ENCODE measurements at places on chromosomes 1 and 21.

- no peak for DNase-seq
Measured at GRCh38 chr1:230682882-230683610, 30.9 kb downstream of the AGT start.

GRCh38 chr1:182816863-182817262, 22.3 kb upstream of the DHX9 start:
- DNase-seq = no peak

DNA sequence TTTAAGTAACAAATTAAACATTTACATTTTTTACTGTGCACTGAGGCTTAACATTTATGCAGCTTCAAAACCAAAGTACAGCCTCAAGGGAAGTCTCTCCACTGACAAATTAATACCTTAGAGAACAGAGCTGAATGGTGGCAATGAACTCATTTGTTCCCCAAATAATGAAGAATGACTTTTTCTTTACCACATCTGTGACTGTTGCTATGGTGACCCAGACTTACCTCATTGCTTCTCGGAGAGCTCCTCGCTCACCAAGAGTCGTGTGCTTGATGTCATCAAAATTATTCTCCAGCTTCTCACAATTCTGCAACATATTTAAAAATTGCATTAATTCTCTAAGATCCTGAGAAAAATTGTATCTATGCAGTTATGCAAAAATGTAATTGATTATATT, 92.9 kb downstream of the DPYD start:
- DNase-seq = peak; percentile 40

DNA sequence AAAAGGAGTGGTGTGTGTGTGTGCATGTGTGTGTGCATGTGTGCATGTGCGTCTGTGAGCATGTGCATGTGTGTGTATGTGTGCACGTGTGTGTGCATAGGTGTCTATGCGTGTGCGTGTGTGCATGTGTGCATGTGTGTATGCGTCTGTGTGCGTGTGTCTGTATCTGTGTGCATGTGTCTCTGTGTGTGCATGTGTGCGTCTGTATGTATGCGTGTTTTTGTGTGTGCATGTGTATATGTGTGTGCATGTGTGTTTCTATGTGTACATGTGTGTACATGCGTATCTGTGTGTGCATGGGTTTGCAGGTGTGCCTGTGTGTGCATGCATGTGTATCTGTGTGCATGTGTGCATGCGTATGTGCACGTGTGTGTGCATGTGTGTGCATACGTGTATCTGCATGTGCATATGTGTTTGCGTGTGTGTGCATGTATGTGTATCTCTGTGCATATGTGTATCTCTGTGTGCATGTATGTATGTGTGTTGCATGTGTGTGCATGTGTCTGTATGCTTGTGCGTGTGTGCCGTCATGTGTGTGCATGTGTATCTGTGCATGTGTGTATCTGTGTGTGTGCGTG, 77.9 kb downstream of the TCP10L start:
- DNase-seq = no peak

DNA sequence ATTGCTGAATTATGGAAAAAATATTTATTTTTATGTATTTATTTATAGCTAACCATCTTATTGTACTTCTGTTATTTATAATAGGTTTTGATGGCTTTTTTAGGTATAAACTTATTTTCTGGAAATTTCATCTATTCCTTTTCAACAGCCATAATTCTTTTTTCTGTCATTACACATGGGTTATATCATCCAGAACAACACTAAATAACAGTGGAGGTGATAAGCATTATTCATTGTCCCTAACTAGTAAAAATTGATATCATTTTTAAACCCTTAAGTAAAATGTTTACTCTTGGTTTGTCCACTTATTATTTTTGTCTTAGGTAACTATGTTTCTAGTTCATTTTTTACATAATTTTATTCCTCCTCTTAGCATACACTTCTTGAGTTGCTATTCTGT, 309.1 kb downstream of the USH2A start:
- no peak for DNase-seq

GRCh38 chr1:18217398-18218043, 109.9 kb downstream of the IGSF21 start:
- DNase-seq = peak; percentile 25

GRCh38 chr1:186511761-186512637, 51.1 kb upstream of the PDC start:
- peak; percentile 57 for DNase-seq

- no peak for DNase-seq
Measured at GRCh38 chr21:14989359-14989758, 75.4 kb downstream of the NRIP1 start.

DNA sequence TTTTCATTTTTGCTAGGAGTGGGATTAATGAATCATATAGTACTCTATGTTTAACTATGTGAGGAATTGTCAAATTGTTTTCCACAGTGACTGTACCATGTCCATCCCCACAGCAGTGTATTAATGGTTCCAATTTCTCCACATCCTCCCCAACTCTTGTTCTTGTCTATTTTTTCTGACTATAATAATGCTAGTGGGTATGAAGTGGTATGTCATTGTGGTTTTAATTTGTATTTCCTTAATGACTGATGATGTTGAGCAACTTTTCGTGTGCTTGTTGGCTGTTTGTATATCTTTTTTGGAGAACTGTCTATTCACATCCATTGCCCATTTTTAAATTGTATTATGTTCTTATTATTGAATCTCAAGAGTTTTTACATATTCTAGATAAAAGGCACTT, 10.0 kb upstream of the KPRP start:
- DNase-seq = peak; percentile 25

DNA sequence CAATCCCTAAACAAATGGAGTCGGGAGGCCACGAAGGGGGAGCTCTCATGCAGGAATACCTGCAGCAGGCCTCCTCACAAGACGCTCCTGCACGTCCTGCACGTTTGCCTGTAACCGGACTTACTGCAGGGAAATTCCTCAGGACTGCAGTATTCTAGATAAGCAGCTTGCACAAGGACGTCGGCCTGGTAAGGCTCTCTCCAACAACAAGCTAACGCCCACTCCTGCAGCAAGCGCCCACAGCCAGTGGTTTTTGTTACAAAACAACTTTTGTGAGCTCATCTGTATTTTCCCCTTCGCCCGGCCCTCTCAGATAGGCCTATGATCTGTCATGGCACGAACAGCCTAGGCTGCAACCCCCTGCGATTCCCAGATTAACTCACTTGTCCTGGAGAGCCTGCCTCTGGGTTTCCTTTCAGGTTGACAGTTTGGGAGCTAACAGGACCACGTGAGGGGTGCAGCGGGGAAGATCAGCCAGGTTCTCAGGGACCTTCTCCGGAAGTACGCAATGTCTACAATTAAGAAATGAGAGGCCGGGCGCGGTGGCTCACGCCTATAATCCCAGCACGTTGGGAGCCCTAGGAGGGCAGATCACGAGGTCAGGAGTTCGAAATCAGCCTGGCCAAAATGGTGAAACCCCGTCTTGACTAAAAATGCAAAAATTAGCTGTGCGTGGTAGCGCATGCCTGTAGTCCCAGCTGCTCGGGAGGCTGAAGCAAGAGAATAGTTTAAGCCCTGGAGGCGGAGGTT, 921 bp upstream of the MIB2 start:
- peak; percentile 78 for DNase-seq

GRCh38 chr1:110798691-110799256, 74.2 kb upstream of the CD53 start:
- no peak for DNase-seq

- peak; percentile 81 for DNase-seq
Measured at GRCh38 chr1:211829343-211830054, 1.1 kb downstream of the LPGAT1 start.

DNA sequence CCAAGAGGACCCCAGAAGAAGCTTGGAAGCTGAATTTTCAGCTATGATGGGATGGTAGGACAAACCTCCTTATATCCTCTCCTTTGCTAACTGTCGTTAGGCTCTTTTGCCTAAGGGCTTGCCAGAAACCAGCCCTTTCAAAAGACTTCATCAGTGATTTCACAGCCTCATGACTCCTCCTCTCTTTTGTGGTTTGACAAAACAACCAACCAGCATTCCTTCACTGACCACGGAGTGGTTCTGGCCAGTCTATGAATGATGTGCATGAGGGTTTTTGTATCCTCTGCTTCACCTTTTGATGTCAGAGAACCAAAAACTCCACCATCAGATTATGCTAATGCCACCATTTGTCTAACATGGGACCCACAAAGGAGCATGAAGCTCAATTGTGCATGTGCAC, 116.9 kb upstream of the COA6 start:
- DNase-seq = no peak

- DNase-seq = no peak
Measured at GRCh38 chr1:226966683-226967082, 26.6 kb downstream of the COQ8A start.

DNA sequence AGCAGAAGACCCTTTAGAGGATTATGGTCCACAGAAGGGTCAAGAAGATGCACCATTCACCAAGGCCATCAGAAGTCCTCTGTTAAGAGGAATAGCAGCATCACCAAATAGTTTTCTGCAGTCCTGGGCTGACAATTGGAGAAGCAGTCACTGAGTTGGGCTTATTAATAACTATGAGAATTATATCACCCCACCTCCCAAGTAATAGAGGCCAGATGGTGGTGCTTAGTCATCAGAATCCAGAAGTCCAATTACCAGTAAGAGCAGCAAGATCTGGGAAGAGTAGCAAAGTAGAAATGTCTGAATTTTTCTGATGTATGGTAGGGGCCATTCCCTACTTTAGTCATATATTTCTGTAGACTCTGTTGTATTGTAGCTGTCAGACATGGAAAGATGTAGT, 6.1 kb upstream of the PSMA5 start:
- no peak for DNase-seq

DNA sequence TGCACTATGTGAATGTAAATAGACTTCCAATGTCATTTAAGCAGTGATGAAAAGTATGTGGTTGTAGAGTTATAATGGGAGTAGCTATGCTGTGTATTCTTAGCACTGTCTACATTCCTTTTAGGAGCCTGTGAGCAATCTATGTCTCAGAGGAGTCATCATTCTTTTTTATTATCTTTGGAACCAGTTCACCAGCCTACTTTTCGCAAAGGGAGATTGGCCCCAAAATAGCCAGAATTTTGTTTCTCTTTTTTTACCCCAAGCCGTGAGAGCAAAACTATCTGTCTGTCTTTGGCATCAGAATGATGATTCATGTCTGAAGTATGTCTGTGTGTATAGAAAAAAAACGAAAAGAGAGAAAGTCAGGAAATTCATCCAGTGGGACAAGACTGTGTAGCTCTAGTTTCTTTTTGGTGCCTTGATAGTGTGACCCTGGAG, 44.2 kb downstream of the OSBPL9 start:
- no peak for DNase-seq

DNA sequence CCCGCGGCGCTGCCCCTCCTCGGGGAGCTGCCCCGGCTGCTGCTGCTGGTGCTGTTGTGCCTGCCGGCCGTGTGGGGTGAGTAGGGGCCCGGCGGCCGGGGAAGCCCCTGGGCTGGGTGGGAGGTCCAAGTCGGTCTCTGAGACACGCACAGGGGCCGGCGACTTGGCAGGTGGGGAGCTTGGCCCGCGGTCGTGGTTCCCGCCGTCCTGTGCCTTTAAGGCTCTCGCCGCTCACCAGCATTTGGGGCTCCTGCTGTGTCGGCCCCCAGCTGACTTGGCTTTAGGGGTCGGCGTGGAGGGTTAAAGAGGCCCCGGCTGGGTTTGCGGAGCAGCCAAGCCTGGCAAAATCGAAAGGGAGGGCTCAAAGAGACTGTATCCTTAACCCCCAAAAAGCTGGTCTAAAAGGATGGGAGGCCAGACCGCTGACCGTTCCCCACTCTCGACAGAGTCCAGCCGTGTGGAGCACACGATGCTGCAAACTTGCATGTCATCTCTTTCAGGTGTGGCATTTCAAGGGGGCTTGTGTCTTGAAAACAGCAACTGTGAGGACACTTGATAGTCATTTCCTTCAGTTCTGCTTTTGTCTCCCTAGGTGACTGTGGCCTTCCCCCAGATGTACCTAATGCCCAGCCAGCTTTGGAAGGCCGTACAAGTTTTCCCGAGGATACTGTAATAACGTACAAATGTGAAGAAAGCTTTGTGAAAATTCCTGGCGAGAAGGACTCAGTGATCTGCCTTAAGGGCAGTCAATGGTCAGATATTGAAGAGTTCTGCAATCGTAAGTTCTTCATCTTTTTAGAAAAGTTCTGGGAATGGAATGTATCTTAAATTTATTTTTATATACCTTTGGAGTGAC, 540 bp downstream of the CD55 start:
- peak; percentile 50 for DNase-seq

DNA sequence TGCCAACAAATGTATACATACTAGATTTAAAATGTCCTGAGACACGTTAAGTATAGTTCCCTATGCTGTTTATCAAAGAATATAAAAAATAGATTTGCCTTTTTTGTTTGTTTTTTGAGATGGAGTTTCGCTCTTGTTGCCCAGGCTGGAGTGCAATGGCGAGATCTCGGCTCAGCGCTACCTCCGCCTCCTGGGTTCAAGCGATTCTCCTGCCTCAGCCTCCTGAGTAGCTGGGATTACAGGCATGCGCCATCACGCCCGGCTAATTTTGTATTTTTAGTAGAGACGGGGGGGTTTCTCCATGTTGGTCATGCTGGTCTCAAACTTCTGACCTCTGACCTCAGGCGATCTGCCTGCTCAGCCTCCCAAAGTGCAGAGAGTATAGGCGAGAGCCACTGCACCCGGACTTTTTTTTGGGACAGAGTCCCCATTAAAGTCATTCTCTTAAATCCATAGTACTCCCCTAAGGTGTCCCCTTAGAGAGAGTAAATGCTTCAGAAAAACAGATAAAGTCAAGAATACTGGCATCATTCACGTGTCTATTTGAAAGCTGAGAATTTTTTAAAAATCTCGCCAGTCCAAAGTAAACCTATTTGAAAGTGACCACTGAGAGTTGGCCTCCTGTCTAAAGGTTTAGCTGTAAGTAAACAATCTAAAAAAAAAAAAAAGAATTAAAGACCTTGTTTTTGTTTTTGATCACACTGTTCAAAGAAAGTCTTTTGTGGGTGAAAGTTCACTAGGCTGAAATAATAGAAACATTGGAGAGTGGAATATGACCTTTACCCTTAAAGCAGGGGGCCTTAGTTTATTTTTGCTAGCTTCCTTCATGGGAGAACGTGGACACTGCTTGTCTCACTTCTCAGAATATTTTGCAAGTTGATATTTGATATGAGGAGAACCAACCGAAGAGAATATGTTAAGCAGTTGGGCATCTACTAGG, 48.0 kb upstream of the SLC16A1 start:
- DNase-seq = no peak

GRCh38 chr1:22217811-22218460, 75.0 kb upstream of the WNT4 start:
- DNase-seq = no peak

GRCh38 chr1:151166505-151166956, 587 bp downstream of the SCNM1 start:
- peak; percentile 43 for DNase-seq

DNA sequence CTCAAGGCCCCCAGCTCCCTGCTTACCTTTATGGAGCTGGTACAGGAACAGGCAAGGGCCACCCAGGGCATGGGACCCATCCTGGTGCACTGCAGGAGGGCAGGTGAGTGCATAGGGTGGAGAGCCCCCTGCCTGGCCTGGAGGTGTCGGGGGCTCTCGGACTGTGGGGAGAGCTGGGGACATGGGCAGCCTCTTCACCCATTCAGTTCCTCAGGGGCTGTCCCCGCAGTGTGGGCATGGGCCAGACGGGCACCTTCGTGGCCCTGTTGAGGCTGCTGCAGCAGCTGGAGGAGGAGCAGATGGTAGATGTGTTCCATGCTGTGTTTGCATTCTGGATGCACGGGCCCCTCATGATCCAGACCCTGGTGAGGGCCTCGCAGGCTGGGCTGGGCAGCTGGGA, 7.3 kb upstream of the LGR6 start:
- DNase-seq = no peak

- peak; percentile 77 for DNase-seq
Measured at GRCh38 chr1:212162635-212163034, 122.6 kb upstream of the PPP2R5A start.

- no peak for DNase-seq
Measured at GRCh38 chr21:21045518-21045917, 47.3 kb downstream of the NCAM2 start.
